ENCODE measurements at places on chromosomes 6 and 20.

- no peak for DNase-seq
Observed at GRCh38 chr20:38113401-38114325, 51.4 kb downstream of the TGM2 start.

GRCh38 chr20:45372646-45373352, 5.3 kb downstream of the TP53TG5 start:
- peak; percentile 69 for DNase-seq

DNA sequence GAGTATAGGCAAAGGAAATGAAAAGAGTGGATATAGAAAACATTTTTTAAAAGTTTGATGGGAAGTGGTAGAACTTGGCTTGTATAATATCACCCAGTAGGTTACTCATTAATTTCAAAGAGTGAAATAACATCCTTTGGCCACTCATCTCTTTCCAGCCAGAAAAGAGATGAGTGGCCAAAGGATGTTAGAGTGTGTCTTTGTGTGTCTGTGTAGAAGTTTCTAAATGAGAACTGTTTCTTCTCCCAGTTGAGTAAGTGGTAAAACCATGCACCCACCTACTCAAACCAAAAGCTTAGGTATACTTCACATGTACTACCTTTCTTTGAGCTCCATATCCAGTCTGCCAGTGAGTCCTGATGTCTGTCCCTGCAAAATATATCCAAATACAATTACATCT, 47.7 kb upstream of the TMEM244 start:
- DNase-seq, result no peak

DNA sequence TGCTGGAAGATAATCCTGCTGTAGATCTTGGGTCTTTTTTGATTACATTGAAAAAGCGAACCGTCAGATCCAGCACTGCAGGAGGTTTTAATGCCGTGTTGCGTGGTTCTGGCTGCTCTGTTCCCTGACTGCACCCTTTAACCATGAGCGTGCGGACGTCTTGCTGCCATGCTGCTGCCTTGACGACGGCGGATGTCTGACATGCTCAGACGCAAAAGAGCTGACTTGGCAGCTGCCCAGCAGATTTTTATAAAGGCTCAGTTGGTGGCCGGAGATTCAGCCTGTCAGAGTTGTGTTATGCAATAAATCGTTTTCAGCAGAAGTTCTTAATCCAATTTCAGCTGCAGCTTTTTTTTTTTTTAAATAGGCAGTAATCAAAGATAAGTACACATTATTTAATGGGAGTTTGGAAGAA, 119.4 kb downstream of the JARID2 start:
- DNase-seq, result peak; percentile 81

DNA sequence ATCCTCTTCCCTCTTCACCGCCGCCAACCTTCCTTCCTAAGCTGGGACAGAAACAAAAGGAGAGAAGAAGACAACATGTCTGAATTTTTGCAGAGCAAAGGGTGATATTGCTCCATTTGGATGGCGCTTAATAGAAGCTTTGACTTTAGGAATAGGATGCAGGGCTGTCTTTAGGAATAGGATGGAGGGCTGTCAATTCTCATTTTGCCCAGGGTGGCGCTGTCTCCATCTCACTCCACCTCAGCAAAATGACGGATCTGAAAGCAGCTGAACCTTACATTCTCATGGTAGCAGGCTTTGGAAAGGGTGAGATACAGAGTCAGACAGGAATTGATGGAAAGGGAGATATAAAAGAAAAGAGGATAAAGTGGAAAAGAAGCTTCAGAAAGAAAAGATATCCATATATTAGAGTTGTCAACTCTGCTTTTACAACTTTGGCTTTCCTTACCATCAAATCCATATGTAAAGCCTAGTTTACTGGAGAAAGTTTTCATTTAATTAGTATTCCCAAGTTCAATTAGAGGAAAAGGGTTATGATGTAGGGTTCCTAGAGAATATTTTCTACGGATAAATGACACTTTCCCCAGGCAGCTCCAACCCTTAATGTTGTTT, 2.4 kb downstream of the MTCL3 start:
- peak; percentile 88 for DNase-seq

DNA sequence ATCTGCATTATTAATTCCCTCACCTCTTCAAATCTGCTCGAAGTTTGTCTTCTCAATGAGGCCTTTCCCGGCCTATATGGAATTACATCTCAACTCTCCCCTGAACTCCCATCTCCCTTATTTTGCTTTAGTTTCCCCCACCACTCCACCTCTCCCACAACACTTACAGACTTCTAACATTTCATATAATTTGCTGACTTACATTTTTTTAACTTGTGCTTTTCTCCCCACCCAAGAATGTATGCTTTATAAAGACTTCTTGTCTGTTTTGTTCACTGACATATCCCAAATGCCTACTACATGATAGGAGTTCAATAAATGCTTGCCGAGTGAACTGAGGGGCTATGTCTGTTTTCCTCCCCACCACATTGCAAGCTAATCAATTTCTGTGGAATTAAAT, 3.9 kb upstream of the MARCKS start:
- DNase-seq, result no peak

- DNase-seq, result no peak
Observed at GRCh38 chr6:153424719-153425400, 293.8 kb upstream of the RGS17 start.

- DNase-seq, result no peak
Observed at GRCh38 chr20:22675341-22675740, 91.0 kb upstream of the FOXA2 start.

DNA sequence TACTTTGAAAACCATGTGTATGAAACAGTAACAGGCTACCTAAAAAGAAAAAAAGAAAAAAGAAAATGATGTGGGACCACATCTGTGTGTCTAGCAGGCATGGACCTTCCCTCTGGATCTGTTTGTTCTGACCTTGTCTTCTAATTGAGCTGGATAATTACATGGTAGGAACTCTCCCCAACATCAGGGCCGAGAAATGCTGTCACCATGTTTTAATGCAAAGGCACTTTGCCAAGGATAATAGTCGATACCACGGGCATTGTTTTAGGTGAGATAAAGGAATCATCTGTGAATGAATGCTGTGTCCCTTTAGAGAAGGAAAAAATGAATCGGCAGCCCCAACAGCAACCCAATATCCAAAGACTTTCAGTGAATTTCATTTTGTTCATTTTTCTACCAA, 149.1 kb downstream of the ZDHHC14 start:
- DNase-seq, result no peak

DNA sequence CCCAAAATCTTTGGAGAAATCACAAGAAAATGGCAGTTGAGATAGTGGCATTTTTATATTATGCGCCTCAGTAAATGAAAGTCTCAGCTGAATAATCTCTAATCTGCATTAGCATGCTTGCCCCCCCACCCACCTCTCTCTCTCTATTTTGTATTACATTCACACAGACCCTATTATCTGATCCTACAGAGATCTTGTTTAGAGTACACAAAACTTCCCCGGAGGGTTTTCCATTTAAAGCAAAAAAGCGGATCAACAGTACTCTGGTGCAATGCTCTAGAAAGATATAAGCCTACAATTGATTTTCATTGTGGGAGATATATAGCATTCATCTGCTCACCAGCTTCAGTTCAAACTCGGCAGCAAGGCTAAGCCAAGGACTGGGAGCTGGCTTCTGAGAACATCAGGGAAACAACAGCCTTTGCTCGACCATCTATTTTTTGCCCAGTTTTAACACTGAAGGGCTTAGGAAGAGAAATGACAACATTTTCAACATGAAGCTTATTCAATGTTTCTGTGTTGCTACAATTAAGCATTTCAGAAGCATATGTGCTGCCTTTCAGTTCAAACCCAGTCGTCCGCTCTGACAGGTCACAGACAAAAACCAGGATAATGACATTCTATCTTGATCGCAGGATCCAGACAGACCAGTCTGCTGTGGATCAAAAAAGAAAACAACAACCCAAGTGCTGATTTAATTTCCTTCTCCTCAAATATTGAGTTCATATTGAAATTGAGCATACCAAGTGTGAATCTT, 137.6 kb upstream of the ATXN1 start:
- DNase-seq, result no peak

- no peak for DNase-seq
Observed at GRCh38 chr20:50413088-50413500, 97.1 kb upstream of the PTPN1 start.
